ENCODE measurements at places on chromosomes 13 and 19. TPM values are rescaled to one million over a fixed set of nuclear protein-coding genes. Genes with fewer than 3 reads are reported as not detected.

The DAND5 gene
- total RNA-seq, result not detected

The IRF3 gene
- total RNA-seq, result 83.8 TPM

The C19orf33 gene
- 606 TPM for total RNA-seq

The NLRP5 gene
- not detected for total RNA-seq

The ZNF675 gene
- 5.8 TPM for total RNA-seq

The CYP4F3 gene
- not detected for total RNA-seq

The ZNF626 gene
- total RNA-seq, result 7.3 TPM

The THSD1 gene
- 18.6 TPM for total RNA-seq

The MAP4K1 gene
- 0.15 TPM for total RNA-seq
